ENCODE measurements at places on chromosomes 4 and X.

GRCh38 chr4:102828497-102828808, 1.1 kb upstream of the UBE2D3 start:
- DNase-seq = no peak

DNA sequence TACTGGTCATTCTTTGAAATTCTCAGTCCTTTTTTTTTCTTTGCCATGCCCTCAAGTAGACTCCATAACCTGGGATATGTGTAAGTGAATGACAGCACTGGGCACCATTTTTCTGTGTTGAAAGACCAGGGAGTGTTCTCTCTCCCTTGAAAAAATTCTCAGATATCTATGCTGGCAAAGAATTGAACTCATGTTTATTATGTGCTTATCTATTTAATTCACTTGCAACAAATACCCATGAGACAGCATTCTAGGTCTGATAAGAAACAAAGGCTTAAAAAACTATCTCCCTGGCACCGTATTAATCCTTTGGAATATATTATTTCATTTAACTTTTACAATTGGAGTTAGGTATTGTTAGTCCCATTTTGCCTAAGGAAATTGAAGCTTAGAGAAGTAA, 36.7 kb downstream of the LARP7 start:
- DNase-seq = no peak

DNA sequence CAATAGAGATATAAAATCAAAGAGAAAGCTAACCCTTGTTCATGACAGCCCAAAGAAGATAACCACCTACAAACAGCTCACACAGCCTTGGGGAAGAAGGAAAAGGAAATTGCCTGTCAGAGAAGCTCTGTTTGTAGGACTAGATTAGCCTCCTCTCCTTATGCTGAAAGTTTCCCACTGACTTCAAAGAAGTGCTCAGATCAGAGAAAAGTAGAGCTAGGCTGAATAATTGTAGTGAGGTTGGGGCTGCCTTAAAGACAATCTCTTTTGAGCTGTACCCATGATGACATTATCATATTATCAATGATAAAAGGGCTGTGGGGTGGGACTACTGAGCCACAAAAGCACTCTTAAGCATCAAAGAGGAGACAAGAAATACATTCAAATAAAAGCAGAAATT, 223.0 kb upstream of the GALNT7 start:
- no peak for DNase-seq

DNA sequence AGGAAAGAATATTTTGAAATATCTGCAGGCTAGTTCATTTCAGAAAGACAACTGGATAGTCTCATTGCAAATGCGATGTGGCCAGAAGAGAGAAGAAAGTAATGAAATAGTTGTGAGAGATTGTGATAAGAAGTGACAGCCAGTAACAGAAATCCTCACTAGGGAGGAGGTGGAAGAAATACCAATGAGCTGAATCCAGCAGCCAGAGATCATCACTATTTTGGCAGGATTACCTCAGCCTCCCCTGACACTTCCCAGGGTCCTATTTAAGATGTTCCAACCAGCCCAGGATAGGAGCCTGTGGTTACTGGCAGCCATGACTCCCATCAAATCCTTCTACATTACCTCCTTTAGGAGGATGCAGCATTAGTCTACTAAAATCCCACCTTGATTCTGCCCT, 76.7 kb upstream of the ARHGAP24 start:
- no peak for DNase-seq

DNA sequence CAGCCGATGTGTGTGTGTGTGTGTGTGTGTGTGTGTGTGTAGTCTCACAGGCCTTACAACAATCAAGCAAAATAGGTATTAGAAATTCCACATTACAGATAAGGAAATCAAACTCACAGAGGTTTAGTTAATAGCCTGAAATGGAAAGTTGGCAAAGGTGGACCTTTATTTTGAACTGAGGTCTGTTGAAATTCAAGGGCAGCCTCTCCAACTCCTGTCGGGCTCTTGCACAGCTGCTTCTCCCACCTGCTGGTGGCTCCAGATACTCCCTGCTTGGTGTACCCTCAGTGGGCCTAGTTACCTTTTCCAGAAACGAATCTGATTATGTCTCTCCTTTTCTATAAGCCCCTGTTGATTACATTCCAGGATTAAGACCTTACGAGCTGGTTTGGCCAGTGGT, 195.9 kb downstream of the MGST2 start:
- no peak for DNase-seq

- DNase-seq = no peak
Measured at GRCh38 chr4:54187148-54187547, 41.9 kb upstream of the PDGFRA start.

DNA sequence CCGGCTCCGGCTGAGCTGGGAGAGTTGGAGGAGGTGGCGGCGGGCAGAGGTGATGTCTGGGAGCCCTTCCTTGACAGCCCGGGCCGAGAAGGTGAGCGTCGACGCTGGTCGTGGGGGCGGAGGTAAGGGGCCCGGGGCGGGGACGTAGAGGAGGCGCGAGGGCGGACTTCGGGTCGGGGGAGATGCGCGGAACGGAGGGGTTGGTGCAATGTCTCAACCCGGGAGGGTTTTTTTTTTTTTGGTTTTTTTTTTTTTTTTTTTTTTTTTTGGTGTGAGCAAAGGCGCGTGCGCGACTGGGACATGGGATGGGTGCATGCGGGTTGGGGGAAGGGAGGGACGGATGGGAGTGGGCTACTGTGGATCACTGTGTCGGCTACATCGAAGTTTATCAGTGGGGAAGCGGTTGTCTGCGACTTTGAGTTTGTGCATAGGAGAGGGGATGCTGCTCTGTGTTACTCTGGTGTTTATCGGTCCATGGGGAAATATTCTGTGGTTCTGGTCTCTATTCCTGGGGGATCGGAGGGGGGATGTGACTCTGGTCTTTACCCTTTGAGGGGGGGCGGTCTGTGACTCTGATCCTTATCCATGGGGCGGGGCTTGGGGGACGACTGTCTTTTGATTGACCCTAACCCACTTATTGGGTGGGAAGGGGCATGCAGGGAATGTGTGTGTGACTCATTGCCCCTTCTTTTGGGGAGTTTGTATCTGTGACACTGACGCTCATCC, 537 bp downstream of the RBM10 start:
- no peak for DNase-seq

GRCh38 chr4:77100234-77100633, 24.4 kb upstream of the CCNI start:
- no peak for DNase-seq

DNA sequence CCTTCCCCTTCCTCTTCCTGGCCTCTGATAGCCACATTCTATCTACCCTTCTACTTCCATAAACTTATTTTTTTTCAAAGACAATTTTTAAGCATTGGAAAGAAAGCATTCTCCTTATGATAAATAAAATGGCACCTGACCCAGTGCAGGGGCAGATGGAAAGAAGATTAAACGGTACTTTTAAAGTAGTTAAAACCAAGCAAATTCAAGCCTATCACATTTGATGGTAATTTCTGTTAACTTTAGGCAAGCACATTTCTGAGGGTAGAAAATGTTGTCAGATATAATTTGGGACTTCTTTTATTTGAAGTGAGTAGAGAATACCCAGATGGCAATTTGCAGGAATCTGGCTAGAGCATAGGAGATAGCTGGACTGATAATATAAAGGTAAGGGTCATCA, 332.9 kb downstream of the EPHA5 start:
- DNase-seq = no peak

DNA sequence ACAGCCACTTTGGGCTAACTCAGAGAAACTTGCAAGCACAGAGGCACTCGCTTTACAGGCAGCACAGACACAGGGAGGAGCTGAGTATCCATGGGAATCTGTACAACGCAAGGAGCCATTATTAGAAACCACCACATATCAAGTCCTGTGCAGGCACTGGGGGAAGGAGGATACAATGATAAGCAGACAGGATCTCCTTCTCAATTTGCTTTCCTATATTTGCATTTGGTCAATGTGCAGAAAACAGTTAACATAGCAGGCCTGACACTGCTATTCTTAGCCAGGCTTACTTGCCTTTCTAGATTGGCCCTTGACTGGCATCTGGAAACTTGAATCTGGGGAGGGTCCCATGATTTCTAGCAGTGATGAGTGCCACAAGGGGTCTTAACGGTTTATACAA, 65.8 kb downstream of the TEC start:
- no peak for DNase-seq

DNA sequence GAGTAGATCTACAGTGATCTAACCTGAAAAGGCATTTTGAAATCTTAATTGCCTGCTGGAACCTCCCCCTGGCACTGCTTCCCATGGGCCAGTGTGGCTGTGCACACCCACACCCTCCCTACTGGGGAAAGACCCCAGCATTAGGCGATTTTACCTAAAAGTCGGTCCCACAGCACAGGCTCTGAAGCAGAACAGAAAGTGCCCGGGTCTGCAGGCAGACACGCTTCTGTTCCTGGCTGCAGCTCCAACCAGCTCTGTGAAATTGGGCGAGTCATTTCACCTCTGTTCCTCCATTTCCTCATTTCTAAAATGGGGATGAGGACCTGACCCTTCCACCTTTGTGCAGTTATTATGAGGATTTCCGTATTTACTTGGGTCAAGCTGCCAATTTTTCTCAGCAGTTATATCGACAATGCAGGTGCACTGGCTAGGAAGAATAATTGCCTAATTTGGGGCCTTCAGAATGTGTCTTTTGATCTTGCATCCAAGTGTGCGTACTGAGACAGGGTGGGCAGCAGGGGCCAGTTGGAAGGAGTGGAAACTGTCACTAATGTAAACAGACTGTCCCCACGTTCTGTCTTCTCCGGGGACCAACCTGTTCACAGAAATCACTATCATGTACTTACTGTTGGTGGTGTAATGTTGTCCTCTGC, 7.1 kb downstream of the KLF3 start:
- no peak for DNase-seq

GRCh38 chrX:150792949-150793527, 99.8 kb downstream of the MTMR1 start:
- DNase-seq = no peak

GRCh38 chr4:111869339-111869738, 275.9 kb upstream of the FAM241A start:
- no peak for DNase-seq

GRCh38 chr4:169345316-169345721, 74.6 kb upstream of the SH3RF1 start:
- no peak for DNase-seq

DNA sequence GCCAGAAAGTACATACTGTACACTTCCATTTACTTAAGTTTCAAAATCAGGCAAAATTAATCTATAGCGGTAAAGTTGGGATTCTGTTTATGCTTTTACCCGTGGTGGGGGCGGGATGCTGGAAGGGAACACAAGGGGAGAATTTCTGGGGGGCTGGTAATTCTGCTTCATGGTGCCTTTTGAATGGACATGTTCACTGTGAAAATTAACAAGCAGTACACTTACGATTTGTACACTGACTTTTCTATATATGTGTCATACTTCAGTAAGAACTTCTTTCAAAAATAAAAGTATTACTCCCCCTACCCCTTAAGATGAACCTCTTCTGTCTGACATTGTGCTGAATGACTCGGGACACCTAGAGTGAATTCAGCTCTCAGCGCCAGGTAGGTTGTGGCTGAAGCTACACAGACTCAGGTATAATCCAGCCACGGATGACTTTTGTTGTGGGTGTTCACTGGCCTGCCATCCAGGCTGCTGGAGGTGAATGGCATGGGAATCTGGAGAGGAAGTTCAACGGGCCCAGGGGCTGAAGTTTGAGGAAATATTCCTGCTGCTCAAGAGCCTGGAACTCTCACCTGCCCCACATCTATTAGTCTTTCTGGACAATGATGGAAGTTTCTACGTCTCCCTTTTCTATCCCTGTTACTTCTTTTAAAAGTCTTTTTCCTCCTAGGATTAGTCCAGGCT, 7.3 kb upstream of the TCEANC start:
- DNase-seq = no peak

GRCh38 chr4:155799794-155800123, 40.9 kb downstream of the GUCY1B1 start:
- DNase-seq = no peak

DNA sequence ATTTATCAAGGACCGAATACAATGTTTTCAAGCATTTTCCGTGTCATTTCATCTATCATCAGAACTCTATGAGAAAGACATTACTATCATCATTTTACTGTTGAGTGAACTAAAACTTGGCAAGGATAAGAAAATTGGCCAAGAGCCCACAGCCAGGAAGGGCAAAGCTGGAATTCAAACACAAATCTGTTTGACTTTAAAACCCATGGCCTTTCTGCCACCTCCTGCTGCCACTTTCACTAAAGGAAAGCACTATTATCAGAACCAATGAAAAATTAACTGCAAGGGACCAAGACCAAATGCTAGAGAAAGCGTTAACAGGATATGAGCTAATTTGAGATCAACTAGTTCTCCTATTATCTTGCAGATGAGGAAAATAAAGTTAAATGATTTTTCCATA, 2759.2 kb downstream of the ARAP2 start:
- DNase-seq = no peak

DNA sequence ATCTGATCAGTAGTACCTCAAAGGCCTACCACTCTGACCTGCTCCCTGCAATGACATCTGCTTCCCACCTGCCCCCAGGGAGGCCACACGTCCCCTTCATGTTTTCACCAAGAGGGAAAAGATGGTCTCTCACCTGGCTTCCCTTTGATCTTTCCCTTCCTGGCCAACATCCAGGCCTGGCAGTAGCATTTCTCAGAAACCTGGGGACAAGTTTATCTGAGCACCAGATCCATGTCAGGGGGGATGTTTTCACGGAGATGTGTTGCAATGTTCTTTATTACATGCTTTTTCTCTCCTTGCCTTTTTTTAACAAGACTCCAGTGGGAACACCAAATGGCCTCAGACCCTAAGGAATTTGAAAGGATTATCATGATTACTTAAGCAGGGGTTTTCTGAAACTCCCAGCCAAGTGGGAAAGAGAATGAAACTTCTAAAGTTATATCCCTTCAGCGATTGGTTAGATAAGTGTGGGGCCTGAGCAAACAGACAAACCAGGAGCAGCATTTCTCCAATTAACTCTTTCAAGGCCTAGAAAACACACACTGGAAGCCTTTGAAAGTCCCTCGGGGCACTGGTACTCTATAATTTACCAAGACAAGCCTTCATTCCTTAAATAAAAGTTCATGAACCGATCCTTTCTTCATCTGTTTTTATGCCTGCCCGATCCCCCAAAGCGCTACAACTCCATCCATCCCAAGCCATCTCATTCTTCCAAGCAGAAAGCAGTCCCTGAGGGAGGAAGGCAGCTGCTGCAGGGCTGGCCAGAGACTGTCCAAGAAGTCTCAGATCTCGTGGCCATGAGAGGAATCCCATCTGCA, 94.1 kb downstream of the BCOR start:
- no peak for DNase-seq

GRCh38 chr4:99356992-99357391, 4.4 kb upstream of the ADH1C start:
- no peak for DNase-seq

- no peak for DNase-seq
Measured at GRCh38 chr4:7417639-7418038, 17.1 kb downstream of the PSAPL1 start.

- no peak for DNase-seq
Measured at GRCh38 chr4:151227172-151227571, 49.8 kb upstream of the PRSS48 start.

GRCh38 chr4:153639833-153640802, 44.0 kb upstream of the TLR2 start:
- no peak for DNase-seq

DNA sequence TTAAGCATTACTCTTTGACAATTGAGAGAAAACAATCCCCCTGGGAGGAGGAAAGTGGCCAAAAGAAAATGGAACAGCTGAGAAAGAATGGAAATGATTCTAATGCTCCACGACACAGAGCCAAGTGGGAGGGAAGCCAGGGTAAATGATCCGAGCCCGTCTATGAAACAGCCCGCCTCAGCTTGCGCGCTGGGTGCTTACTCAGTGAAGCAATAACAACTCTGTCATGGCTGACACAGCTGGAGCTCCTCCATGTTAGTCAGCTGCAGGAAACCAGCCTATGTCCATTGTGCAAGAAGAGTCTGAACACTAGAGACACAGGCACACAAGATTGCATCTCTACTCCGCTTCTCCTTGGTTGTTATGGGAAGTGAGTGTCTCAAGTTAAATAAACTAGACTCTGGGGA, 19.3 kb downstream of the NOA1 start:
- no peak for DNase-seq

All from stimulated activated naive CD4-positive, alpha-beta T cell (primary cell).